Sigmoid colon (tissue), 7 donors: ENCODE measurements at places on chromosomes 3 and 15. TPM values are rescaled to one million over a fixed set of nuclear protein-coding genes. Genes with fewer than 3 reads are reported as not detected.
A peak's percentile ranks its signal among the peaks of the same experiment; 100 is the strongest.

TMCO5A gene
- not detected for total RNA-seq

RTP3 gene
- not detected for total RNA-seq

NEO1 gene
- total RNA-seq: 42.1 TPM

MAP1A gene
- 33.2 TPM for total RNA-seq

SPESP1 gene
- total RNA-seq: 3.6 TPM

SCN10A gene
- total RNA-seq: not detected

PLSCR4 gene
- total RNA-seq: 53.5 TPM

CHST13 gene
- not detected for total RNA-seq

EBLN2 gene
- total RNA-seq: 6.7 TPM

REC114 gene
- total RNA-seq: not detected

SNRPA1 gene
- total RNA-seq: 26.0 TPM

STAB1 gene
- 138 TPM for total RNA-seq

RPN1 gene
- 137 TPM for total RNA-seq

DNA sequence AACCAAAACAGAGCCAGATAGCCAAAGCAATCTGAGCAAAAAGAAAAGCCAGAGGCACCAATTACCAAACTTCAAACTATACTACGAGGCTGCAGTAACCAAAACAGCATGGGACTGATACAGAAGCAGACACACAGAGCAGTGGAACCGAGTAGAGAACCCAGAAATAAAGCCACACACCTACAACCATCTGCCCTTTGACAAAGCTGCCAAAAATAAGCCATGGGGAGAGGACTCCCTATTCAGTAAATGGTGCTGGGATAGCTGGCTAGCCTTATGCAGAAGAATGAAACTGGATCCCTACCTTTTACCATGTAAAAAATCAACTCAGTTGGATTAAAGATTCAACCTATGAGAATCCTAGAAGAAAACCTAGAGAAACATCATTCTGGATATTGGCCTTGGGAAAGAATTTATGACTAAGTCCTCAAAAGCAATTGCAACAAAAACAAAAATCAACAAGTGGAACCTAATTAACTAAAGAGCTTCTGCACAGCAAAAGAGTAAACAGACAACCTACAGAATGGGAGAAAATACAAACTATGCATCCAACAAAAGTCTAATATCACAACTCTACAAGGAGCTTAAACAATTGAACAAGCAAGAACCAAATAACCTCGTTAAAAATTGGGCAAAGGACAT is 95.1 kb downstream of the APBA2 start:
- no peak for DNase-seq

- DNase-seq: no peak
Measured at GRCh38 chr15:43492266-43492665, 690 bp downstream of the TP53BP1 start.

GRCh38 chr15:74552773-74553441 is 11.9 kb downstream of the ARID3B start:
- DNase-seq: no peak

DNA sequence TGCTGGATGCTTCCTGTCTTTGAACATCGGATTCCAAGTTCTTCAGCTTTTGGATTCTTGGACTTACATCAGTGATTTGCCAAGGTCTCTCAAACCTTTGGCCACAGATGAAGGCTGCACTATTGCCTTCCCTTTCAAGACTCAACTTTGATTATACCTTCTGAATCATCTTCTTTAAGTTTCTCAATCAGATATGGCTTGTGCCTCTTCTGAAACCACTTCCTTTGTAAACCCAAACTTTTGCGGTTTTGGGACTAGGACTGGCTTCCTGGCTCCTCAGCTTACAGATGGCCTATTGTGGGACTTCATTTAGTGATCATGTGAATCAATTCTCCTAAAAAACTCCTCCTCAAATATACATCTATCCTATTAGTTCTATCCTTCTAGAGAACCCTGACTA is 47.1 kb upstream of the CADPS start:
- no peak for DNase-seq

DNA sequence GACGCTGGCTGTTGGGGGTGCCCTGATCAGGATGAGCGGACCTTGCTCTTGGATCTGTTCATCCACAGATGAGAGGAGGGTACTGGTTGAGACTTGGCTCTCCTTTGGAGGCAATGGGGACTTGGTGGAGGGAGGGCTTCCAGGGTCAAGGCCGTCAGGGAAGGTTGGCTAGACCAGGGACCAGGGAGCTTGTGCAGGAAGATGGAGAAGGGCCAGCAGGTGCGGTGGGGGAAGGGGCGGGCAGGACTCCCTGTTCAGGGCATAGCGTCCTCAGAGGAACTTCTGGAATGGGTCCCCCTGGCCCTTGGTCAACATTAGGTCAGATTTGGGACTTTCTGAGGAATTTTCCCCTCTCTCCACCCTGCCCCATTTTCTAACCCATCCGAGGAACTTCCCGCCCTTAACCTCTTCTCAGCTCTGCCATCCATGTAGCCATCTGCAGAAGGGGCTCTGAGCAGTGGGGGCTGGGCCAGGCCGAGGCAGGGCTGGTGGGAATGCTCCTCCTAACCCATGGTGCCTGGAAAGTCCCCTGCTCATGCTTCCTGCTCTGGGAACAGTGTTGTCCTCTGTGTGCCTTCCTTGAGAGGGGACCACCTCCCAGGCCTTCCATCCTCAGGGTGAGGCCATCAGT is 11.5 kb downstream of the SNX33 start:
- DNase-seq: no peak

DNA sequence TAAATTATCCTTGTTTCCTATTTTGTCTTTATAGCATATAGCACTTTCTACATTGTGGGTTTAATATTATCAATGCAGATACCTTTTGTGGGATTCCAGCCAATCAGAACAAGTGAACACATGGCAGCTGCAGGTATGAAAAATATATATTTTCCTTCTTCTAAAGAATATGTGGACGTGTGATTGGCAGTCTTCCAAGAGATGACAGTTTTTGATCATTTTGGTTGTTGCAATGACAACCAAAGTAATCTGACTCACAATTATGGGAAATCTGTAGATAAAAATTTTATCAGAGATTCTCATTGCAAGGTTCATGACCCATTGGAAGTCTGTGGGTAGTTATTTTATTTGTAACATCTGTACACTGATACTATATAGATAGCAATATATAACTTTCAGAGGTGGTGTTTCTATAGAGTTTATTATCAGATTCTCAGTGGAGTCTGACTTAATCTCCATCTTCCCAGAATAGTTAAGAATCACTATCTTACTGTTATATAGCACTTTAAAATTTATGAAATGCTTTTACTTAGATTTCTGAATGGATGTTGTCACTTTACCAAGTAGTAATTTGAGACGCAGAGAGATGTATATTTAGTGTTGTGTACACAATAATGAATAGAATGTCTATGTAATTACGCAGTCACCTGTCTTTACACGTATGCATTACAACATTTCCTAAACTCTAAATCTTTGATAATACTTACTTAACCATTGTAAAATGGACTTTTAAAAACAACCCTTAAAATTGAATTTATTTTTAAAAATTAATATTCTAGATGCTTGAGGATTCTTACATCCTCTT is 82.5 kb downstream of the STT3B start:
- no peak for DNase-seq

GRCh38 chr3:61571516-61572336 is 10.4 kb downstream of the PTPRG start:
- DNase-seq: no peak

- no peak for DNase-seq
Measured at GRCh38 chr15:75104804-75105557, 81.6 kb downstream of the PPCDC start.

DNA sequence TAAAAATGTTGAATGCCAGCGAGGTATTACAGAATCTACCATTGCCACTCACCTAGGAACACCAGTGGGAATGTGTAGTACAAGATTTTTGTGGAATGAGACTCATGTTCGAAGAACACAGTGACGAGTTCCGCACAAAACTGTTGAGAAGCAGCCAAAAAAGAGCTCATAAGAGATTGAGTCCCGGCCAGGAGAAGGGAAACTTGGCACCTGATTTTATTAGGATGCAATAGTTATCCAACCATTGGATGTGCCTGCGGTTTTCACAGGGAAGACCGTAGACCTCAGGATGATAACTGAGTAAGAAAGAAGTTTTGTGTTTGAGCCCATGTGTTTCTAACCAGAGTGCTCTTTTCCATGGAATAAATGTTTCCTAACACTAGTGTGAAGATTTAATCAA is 88.9 kb downstream of the PTPRG start:
- peak; percentile 93 for DNase-seq

GRCh38 chr3:53114412-53115074 is 15.7 kb downstream of the RFT1 start:
- DNase-seq: no peak

DNA sequence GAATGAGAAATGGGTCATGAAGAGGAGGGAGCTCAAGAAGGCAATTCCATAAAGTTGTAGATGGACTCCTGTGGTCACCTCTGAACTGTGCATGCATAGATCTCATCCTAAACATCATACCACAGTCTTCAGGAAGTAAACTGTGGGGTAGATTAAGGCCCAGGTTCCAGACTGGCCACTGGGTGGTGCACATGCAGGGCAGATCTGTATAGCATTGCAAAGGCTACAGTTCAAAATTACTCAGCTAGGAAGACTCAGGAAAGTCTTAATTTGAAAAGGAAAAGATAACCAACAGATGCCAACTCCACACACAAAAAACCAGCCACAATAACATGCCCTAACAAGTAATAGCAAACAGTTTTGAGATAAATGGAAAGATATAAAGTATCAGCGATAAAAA is 20.3 kb downstream of the KY start:
- no peak for DNase-seq

GRCh38 chr3:32733631-32734229 is 48.7 kb downstream of the CNOT10 start:
- DNase-seq: no peak

GRCh38 chr15:47603026-47603425 is 114.3 kb upstream of the SEMA6D start:
- DNase-seq: no peak

GRCh38 chr3:71977525-71977924 is 192.6 kb upstream of the PROK2 start:
- DNase-seq: no peak

- DNase-seq: no peak
Measured at GRCh38 chr15:74441248-74441941, 7.6 kb upstream of the SEMA7A start.

DNA sequence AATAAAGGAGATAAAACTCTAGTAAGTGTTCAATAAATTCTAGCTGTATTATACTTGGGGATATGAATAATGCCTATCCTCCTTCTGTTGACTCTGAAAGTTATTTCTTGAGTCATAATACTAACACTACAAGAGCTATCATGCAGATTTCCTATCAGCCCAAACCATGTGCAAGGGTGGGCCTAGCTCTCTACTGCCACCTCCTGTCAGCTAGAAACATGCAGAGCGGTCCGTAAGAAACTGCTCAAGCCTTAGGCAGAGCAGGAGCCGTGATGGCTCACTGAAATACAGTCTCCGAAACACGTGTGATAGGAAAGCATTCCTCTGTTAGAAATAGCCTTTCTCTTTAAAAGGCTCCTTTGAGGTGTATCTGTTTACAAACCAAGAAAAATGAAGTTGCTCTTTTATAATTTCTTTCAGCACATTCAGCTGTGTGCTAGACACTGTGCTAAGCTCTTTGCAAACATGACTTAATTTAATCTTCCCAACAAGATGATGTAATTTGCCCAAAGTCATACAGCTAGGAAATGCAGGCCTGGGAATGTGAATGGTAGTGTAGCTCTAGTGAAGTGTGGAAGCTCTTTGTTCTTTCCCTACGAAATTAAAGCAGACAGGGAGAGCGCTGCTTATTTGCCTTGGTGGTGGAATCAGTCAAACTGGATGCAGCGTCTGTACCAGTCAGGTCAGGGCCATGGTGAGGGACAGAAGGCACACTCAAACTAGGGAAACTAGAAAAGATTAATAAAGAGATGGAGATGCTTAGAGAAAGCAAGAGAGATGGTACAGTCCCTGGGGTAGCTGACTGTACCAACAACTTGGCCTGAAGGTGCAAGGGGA is 43.1 kb downstream of the MTHFS start:
- DNase-seq: peak; percentile 65

GRCh38 chr15:78131295-78132061 is at the start of gene CIB2:
Gene CIB2 (minus strand): TSS chr15:78131445. CDS start chr15:78131215, 230 bp downstream.
- peak; percentile 84 for DNase-seq

- no peak for DNase-seq
Measured at GRCh38 chr3:116741467-116741866, 31.9 kb downstream of the TUSC7 start.

- DNase-seq: no peak
Measured at GRCh38 chr3:172157564-172158258, 118.3 kb downstream of the FNDC3B start.

DNA sequence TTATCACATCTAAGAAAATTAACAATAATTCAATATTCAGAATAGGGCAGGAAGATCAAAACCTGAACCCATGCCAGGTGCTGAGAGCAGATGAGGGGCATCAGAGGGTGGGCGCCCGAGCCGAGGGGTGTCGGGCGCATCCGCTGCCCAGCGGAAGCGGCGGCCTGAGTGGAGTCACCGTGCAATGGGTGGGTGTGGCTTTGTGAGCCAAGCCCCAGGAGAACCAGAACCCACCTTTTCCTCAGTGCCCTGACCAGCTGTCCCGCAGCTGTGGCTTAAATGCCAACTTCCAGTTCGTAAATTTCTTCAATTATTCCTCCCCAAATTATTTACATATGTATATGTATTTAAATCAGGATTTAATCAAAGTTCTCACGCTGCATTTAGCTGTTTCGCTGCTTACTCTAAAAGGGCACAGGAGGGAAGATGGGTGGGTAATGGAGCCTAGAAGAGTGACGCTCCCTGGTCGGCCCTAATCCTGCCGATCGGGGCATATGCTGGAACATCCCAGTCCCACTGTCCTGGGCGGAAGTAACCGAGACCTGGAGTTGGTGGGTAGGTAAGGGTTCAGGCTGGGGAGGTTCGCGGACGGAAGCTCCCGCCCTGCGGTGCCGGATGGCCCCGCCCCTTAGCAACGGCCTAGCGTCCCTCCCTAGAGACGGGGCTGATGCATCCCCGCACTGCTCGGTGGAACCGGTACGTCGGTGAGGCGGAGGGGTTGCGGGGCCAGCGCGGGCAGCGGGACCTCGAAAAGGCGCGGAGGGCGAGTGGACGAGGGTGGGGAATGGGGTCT is 1.3 kb downstream of the DNAH1 start:
- DNase-seq: no peak

- DNase-seq: no peak
Measured at GRCh38 chr3:69282181-69282580, 103.7 kb downstream of the FRMD4B start.

GRCh38 chr3:116492379-116492778 is 47.1 kb upstream of the LSAMP start:
- DNase-seq: no peak

DNA sequence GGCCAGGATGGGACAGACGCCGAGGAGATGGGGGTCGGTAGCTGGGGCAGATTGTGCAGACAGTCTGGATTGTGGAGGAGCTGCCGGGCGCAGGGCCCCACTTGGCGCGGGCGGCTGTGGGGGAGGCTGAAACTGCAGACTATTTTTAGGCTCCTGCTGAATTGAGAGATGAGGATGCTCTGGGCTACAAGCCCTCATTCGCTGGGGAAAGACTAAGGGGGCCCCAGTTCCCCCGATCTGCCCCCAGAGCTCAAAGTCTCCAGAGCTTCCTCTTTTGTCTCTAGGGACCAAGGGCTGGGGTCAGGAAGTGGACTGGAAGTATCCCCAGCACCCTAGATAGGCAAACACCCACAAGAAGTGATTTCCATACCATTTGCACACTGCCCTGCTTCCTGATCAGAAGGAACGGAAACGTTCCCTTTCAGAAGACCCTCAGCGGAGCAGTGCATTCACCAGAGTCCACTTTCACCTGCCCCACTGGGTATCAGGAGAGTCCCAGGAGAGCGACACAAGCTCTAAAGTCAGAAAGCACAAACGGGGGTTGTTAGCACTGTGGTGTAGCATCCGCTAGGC is 29.7 kb downstream of the SEMA7A start:
- no peak for DNase-seq
